Fibroblast of skin of back (primary cell): ENCODE measurements at places on chromosomes 16 and 17.
A peak's percentile ranks its signal among the peaks of the same experiment; 100 is the strongest.

DNA sequence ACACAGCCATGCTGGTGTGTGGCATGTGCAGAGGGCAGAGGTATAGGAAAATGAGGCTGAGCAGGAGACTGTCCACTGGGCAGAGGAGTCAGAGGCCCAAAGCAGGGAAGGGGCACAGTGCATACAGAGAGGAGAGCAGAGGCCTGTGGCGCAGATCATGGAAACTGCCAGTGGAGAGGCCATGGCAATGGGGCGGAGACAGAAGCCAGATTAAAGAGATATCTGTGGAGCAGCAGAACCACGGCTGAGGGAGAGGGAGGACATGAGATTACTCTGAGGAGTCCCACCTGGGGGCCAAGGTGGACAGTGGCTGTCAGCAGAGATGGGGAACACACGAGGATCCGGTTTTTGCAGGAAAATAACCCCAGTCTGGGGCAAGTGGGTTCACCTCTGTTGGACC lies 43.3 kb downstream of the RANBP10 start:
- no peak for DNase-seq

DNA sequence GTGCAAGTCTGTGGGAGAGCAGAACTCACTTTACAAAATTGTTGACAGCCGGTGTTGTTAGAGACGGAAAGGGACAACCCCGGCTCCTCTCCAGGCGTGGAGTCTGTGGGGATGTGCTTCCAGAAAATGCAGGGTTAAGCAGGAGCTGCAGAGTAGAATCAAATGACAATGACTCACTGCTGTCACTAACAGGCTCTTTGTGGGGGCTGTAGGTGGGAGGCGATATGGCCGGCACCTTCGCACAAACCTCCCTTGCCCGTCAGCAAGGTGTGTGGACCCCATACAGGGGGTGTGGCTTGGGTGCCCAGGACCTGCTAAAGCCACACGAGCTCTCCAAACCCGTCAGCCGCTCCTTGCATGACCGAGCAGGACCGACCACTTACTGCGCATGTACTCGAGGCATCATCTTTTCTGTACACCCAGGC lies 5.8 kb downstream of the PDK2 start:
- DNase-seq, result no peak

- DNase-seq, result no peak
These were observed 6.7 kb downstream of the CLEC16A start for GRCh38 chr16:10951026-10951425.

- peak; percentile 49 for DNase-seq
These were observed 11.1 kb upstream of the ATP2C2 start for GRCh38 chr16:84357191-84357651.

- DNase-seq, result peak; percentile 10
These were observed 121.3 kb upstream of the GSE1 start for GRCh38 chr16:85491798-85492294.

- DNase-seq, result no peak
These were observed 196.3 kb downstream of the AXIN2 start for GRCh38 chr17:65365169-65365568.

DNA sequence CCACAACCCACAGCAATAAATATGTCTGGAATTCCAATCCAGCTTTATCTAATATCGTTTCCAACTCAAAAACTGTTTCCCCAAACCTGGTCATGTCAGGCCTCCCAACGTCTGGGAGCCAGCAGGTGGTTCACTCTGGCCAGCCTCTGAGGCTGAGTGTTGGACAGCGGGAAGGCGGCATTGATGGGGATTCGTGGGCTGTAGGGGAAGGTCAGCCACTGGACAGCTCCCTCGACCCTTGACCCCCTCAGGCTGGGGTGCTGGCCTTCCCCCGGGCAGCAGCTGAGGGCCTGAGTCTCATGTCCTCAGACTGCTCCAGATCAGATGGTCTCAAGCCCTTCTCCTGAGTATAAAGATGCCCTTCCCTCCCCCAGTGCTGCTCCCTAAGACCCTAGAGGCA lies 50.2 kb downstream of the SDK2 start:
- DNase-seq, result no peak

DNA sequence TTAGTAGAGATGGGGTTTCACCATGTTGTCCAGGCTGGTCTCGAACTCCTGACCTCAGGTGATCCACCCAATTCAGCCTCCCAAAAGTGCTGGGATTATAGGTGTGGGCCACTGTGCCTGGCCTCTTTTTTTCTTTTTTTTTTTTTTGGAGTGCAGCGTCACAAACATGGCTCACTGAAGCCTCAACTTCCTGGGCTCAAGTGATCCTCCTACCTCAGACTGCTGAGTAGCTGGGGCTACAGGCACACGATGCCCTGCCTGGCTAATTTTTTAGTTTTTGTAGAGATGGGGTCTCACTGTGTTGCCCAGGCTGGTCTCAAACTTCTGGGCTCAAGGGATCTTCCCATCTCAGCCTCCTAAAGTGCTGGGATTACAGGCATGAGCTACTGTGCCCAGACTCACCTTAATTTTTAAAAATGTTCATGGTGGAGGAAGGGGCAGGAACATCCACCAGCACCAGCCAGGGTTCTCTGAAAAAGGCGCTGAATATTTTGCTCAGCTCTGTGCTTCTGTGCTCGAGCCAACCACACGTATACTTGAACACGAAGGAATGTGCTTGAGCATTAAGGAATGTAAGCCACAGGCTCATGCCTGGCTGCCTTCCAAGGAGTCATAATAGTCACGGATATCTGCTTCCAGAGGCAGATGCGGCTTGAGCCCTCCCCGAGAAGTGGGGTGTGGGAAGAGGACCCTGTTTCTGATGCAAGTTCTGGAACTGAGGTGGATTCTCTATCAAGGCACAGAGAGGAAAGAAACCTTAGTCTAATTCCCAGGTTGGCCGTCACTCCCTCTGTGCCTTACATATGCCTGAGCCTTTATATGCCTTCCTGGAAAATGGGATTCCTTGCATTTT lies 65.5 kb upstream of the CREBBP start:
- peak; percentile 98 for DNase-seq

GRCh38 chr16:16910666-16911065 lies 531.7 kb downstream of the NPIPA7 start:
- DNase-seq, result no peak

DNA sequence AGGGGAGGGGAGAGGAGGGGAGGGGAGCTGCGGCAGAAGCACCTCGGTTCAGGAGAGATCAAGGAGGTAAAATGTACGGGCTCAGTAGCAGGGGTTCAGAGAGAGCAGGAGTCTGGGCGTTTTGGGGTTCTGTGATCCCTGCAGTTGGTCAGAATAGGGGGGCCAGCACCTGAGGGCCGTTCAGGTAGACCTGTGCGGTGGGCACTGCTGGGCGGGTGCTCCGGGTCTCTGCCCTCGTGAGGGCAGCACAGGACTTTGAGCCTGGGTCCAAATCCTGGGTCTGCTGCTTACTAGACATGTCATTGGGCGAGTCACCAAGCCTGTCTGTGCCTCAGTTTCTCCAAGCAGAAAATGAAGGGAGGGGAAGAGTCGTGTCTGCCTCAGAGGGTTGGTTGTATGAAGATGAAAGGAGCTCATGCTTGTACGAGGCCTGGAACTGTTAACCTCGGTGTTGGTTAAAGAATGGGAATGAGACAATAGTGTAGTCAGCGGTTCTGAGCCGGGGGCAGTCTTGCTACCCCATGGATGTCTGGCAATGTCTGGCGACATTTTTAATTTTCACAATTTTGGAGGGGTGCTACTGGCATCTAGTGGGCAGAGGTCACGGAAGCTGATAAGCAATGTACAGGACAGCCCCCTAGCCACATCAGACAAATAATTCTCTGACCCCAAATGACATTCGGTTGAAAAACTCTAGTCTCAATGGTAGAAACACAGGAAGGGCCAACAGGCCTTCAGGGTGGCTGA lies 35.4 kb downstream of the OR1D5 start:
- DNase-seq, result no peak

DNA sequence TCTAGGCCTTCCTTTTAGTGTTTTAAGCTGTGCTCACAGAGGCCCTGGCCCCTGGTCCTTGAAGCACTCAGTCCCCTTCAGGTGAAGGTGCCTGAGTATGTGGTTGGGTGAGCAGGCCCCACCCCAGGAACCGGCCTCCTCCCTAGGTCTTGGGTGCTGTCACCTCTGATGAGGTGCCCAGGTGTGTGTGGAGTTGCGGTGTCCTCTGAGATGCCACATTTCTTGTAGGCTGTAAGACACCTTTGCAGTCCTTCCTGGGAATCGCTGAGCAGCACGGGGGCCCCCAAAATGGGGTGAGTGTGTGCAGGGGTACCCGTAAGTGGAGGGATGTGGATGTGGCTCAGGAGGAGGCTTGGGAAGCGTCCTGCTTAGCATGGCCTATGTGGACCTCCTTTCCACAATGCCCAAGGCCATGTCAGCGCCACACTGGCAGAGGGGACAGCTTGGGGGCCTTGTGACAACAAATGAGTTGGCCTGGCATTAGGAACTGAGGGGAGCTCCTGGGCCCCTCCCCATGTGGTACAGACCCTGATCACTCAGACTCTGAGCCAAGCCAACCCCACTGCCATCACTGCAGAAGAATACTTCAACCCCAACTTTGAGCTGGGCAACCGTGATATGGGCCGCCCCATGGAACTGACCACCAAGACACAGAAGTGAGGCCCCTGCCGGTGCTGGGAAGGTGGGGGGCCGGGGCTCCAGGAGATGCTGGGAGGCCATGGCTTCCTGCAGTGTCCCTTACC lies 11.2 kb downstream of the CORO6 start:
- no peak for DNase-seq

DNA sequence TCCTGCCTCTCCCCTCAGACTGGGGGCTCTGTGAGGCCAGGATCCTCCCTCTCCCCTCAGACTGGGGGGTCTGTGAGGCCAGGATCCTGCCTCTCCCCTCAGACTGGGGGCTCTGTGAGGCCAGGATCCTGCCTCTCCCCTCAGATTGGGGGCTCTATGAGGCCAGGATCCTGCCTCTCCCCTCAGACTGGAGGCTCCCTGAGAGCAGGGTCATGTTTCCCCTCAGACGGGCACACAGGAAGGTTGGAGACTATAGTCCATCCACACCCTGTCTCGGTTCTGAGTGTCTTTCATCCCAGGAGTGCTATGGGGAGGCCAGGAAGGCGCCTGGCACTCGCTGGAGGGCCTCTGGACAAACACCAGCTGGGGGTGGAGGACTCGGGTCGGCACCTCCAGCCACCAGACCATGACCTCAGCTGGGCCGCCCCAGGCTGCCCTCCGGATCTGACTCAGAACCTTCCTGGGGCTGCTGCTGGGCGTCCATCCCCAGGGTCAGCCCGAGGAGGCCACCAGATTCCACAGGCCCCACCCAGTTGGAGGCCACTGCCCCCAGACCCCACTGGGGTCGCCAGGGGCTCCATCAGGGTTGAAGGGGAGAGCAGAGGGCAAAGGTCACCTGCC lies 21.9 kb upstream of the DLX4 start:
- DNase-seq, result no peak

DNA sequence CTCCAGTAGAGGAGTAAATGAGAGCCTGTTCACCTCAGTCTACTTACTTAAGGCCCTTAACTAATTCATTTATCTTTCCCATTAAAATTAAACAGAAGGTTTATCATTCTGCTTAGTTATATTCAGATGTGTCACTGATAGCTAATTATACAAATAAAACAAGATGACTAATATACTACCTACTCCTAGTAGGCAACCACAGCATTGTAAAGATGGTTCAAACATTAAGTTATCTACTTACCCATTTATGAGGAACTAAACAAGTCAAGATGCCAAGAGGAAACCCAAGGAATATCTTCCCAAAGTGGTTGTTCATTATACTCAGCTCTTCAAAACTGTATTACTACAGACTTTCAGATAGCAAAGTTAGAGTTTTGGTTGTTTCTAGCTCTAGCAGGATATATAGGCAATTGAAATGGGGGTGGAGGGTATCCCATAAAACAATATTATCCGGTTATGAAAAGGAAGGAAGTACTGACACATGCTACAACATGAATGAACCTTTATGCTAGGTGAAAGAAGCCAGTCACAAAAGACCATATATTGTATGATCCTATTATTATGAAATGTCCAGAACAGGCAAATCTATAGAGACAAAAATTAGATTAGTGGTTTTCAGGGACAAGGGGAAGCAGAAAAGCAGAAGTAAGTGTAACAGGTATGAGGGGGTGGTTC lies 56.5 kb downstream of the SPAG9 start:
- peak; percentile 17 for DNase-seq

- no peak for DNase-seq
These were observed 4.0 kb upstream of the MEAK7 start for GRCh38 chr16:84508502-84508901.

DNA sequence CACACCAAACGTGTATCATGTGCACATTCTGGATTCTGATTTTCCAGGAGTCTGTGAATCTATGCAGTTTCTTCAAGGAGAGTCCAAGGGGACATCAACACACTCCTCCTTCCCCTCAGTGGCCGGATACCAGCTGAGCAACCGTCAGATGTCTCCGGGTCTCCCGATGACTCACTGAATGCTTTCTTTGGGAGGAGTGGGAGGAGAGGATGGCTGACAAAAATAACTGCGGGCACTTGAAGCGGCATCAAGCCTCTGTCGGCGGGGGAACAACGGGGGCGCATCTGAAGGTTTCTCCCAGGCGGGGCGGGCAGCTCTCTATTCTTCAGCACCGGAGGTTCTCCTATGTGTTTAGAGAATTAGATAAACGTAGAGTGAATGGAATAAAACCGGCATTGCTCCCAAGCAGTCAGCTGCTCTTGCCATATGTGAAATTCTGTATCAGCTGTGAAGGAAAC lies 24.6 kb upstream of the LRRC75A start:
- peak; percentile 89 for DNase-seq

- peak; percentile 37 for DNase-seq
These were observed 18.8 kb downstream of the TAC4 start for GRCh38 chr17:49829026-49829425.

DNA sequence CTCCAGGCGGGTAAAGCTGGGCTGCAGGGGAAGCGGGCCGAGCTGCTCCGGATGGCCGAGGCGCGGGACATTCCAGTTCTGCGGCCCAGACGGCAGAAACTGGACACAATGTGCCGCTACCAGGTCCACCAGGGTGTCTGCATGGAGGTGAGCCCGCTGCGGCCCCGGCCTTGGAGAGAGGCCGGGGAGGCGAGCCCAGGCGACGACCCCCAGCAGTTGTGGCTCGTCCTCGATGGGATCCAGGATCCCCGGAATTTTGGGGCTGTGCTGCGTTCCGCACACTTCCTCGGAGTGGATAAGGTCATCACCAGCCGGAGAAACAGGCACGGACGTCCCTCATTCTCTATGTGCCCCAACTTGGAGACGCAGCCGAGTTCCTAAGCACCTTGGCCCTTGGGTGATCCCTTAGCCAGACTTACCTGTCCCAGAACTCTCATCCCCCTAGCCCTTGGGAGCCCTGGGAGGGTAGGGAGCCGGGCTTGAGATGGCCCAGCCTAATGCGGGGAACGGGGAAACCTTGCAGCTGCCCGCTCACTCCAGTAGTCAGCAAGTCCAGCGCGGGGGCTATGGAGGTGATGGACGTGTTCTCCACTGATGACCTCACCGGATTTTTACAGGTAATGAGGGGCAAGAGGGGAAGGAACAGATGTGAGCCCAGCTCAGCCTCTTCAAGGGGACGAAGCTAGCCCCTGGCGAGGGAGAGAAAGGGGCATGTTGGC lies 806 bp downstream of the MRM1 start:
- peak; percentile 8 for DNase-seq
